ENCODE measurements at places on chromosomes 2 and 18.

- no peak for DNase-seq
These were observed 489.9 kb downstream of the NYAP2 start for GRCh38 chr2:225889452-225889851.

DNA sequence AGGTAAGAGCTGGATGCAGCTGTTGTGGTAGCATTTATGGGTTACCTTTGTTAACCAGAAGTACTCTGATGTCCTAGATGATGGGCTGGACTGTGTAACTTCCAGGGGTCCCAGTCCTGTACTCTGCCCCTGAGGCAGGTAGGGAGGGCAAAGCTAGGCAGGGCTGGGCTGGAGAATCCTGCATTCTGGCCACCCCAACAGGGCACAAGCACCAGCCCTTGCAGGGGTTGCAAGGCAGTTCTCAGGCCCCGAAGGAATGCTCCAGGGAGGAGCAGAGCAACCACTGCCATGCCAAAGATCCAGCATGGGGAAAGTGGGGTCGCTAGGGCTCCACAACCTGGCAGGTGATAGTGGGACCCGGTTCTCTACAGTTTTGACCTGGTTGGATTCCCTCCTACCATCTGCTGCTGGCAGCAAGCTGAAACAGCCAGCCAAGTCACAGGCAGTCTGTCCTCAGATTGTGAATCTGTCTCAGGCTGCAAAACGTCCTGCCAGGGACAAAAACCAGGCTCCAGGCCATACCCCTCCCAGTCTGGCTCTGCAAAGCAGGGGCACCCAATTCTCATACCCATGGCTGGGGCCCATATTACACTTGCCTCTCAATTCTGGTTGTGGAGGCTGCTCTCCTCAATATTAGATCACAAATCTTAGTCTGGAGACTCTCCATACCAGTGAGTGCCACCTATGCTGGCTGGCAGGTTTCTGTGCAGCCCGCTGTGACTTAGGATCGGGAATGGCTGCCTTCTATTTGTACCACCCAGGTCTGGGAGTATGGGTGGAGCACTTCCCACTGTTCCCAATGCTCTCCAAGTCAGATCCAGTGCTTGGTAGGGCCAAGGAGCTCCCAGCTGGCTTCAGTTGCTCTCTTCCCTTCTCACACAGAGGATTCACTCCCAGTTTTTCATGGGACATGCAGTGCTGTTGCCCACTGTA is 61.1 kb downstream of the SMCHD1 start:
- DNase-seq, result no peak

DNA sequence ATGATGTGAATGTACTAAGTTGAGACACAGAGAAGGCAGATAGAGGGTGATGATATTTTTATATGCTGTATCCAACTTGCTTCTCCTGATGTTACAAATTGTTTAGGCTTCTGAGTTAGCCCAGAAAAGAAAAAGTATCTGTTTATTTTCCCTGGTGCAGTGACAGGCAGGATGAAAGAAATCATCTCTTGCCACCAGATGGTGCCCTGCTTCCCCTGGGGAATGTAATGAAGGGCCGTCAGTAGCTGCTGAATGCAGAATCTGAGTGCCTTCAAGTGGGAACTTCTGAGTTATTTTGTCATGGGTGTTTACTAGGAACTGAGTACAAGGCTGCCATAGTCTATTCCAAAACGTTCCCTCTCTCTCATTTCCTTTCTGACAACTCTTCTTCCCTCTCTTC is 525.6 kb downstream of the MBD2 start:
- DNase-seq, result peak; percentile 76

GRCh38 chr2:45119855-45120254 is 110.6 kb upstream of the SIX2 start:
- no peak for DNase-seq

DNA sequence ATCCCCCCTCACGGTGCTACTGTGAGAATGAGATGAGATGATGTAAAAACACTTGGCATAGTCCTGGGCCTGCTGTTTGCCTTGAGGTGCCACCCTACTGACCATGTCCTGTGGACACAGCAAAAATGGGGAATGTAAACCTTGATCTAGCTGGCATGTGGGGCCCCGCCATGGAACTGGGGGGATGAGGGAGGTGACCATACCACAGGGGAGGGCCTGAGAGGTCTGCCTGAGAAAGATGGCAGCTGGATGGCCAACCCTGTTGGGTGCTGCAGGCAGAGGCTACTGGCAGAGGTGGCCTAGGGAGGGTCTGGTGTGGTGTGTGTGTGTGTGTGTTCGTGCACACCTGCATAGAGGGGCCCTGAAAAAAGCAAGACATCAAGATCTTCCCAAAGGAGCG is 777 bp downstream of the HAAO start:
- no peak for DNase-seq

GRCh38 chr18:23881778-23882177 is 132.8 kb upstream of the TTC39C start:
- DNase-seq, result no peak

- no peak for DNase-seq
These were observed 1.2 kb downstream of the MYL12A start for GRCh38 chr18:3248658-3249359.

GRCh38 chr2:236122236-236122635 is 46.0 kb downstream of the GBX2 start:
- DNase-seq, result no peak

- no peak for DNase-seq
These were observed 136.1 kb upstream of the CCDC150 start for GRCh38 chr2:196503398-196503797.

DNA sequence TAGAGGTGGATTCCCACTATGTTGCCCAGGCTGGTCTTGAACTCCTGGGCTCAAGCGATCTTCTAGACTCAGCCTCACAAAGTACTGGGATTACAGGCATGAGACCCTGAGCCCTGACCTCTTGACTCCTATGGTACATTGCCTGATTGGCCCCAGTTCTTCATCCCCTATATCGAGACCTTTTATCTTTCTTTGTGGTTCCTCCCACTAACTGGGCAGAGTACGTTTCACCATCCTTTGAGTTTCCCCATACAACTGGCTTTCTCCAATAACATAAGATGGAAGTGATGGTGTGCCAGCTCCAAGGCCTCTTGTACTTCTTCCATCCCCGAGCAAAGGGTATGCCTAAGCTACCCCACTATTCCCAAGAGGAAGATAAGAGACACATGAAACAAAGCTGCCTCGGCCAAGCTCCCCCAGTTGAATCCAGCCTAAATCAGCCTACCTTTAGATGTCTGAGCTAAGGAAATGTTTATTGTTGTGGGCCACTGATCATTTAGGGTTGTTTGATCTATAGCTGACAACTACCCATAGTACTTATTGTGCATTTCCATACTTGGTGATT is 8.3 kb upstream of the TMEM247 start:
- no peak for DNase-seq

GRCh38 chr2:74290466-74291217 is 52.6 kb downstream of the SLC4A5 start:
- DNase-seq, result no peak

GRCh38 chr2:190809139-190809764 is 71.4 kb upstream of the GLS start:
- DNase-seq, result no peak

DNA sequence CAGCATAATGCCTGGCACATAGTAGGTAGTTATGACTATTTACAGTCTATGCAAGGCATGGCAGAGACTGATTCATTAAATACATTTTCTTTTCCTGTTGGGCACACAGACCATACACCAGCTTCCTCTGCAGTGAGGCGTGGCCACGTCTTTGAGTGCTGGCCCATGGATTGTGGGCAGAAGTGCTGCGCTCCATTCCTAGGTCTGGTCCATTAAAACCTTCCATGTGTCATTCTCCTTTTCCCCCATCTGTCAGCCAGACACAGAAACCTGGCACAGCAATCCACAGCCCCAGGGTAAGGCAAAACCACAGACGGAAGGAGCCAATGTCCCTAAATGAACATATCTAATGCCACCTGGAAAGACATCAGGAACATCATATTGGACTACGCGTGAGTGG is 141.9 kb downstream of the TTC32 start:
- peak; percentile 51 for DNase-seq

- DNase-seq, result no peak
These were observed 65.7 kb upstream of the BCL2L11 start for GRCh38 chr2:111054791-111055691.

- peak; percentile 34 for DNase-seq
These were observed 124.8 kb downstream of the NUP35 start for GRCh38 chr2:183248866-183249567.

DNA sequence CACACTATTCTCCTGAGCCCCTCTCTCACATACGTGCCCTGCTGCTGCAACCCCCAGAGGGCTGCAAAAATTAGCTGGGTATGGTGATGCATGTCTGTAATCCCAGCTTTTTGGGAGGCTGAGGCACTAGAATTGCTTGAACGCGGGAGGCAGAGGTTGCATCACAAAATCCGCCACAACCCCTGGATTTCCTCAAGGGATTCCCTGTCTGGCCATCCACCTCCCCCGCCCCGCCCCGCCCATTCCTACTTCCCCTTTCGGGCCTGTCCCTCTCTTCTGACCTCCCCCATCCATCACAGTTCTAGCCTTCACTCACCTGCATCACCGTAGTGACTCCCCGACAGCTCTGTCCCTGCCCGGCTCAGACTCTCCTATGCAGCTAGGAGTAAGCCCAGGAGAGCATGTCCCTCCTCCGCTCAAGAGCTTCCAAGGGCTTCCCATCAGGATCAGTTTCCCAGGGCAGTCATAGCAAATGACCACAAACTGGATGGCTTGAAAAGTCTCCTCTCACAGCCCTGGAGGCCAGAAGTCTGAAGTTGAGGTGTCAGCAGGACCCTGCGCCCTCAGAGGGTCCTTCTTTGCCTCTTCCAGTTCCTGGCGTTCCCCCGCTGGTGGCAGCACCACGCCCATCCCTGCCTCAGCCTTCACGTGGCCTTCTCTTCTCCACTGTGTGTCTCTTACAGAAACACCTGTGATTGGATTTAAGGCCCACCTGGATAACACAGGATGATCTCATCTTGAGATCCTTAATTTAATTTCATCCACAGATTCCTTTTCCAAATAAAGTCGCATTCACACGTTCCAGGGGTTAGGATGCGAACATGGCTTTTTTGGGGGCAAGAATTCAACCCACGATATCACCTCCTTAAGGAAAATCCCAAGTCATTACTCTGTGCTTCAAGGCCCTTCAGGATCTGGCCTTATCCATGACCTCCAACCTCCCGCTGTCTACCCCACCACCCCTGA is 58.5 kb downstream of the HS1BP3 start:
- no peak for DNase-seq

DNA sequence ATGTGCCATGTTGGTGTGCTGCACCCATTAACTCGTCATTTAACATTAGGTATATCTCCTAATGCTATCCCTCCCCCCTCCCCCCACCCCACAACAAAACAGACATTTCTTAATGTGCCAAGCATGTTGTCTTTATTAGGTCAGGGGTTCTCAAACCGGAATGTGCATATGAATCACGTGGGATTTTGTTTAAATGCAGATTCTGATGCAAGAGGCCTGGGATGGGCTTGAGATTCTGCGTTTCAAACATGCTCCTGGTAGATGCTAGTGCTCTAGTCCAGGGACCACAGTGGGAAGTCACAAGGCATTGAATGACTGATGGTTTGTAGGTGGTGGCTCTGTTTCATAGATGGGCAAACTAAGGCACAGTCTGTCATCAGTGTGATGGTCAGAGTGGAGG is 184.7 kb downstream of the SMAD7 start:
- DNase-seq, result no peak

DNA sequence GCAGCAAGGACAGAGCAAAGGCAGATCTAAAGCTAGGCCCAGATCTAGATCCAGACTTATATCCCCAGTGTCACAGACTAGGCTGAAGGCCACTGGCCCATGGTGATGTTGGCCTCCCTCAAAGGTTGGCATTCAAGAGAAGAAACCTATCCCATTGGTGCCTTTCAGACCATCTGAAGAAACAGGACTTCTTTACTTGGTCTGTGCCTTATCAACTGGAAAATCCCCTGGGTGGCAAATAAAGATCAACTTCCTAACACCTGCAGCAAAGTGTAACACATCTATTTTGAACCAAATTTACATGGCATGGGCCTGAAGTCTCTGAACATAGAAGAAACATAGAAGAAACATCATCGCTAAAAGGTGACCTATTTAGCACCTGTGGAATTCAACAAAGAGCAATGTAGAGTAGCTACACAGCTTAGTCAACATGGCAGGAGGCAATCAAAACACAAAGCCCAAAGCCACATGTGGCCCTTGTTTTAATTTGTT is 35.8 kb downstream of the METTL4 start:
- DNase-seq, result no peak

GRCh38 chr2:38353402-38353801 is 23.7 kb downstream of the ATL2 start:
- no peak for DNase-seq

DNA sequence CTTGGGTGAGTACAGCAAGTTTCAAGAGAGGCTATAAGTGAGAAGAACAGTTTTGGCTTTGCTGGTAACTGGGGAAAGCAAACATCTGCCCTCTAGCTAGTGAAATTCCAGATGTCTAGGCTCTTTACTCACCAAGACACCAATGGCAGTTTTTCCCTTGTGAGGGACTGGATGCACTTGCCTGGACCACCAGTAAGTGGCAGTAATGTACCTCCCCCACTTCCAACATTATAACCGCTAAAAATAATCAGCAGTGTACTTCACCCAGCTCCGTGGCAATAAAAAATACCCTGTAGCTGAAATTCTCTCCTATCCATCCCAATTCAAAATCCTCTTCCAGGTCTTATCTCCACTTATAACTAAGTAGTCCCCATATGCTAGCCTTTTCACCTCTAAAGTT is 383.9 kb downstream of the ARHGAP15 start:
- DNase-seq, result peak; percentile 38

- DNase-seq, result no peak
These were observed 10.7 kb upstream of the TAF1B start for GRCh38 chr2:9832586-9832985.

DNA sequence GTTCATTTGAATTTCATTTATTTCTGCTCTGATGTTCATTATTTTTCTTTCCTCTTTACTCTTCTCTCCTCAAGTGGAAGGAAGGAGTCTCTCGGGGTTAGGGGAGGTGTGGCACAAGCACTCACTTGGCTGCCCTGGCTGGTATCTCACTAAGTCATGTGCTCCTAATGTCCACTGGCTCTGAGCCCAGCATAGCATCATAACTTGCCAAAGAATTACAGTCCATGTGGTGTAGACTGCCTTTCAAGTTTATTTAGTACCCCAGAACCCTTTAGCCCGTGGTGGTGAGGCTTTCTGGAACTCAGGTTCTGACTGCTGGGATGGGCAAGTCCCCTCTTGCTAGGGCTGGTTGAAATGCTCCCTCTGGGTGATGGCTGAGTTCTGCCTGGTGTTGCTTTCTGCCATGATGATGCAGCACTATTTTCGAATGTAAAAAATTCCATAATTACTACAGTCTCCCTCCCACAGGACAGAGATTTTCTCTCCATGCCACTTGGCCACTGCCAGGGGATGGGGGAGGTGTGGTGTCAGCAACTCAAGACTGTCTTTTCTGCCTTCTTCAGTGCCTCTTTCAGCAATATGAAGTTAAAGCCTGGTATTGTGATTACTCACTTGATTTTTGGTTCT is 22.2 kb downstream of the SPAG16 start:
- no peak for DNase-seq

- DNase-seq, result no peak
These were observed 49.3 kb downstream of the CACNB4 start for GRCh38 chr2:152049541-152049940.

GRCh38 chr2:30798536-30798991 is 8.7 kb downstream of the CAPN13 start:
- DNase-seq, result no peak

Data from NCI-H524 (cell line).